ENCODE measurements at places on chromosomes 5 and 9.

DNA sequence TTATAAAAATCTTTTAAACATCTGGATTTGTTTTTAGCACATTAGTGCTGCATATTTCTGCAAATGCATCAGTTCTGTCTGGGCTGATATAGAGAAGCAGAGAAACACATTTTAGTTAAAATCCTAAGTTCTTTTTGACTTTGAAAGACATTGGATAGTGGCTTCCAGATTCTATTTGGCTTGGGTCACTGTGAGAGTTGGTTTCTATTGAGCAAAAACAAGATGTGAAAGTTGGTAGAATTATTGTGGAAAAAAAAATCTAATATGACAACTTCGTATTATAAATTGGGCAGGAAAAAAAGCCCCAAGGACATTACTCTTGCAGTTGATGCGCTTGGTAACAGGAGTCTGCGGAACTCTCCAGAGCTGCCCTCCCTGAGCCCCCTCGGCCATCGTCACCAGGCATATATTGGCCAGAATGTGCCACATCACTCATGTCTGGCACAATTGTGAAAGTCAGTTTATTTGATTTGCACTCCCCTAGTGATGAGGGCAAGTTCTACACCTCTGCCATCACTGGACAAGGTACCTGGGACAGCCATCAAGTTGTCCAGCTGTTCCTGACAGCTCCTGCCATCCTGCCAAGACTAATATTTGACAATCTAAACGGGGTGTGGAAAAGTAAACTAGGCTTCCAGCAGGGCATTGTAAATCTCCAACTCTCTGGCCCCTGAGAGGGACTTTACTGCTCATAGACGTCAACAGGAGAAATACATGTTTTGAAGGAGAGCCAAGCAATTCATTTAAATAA is 334.5 kb downstream of the TENT4A start:
- no peak for DNase-seq

DNA sequence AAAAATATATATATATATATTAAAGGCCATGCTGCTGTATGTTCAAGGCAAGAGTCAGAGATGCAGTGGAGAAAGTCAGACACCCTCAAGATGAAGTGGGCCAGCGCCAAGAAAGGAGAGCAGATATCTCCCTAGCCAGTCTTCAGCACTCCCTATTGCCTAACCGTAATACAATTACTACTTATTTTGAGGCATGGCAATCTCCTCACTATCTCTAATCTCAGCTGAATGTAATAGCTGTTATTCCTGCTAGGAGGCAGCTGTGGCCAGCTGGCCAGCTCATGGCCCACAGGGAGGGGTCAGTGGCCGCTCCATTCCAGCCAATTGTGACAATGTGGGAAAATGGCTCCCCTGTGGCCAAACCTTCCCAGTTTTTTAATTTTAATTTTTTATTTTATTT is 87.5 kb upstream of the FBXW11 start:
- DNase-seq, result no peak

- DNase-seq, result no peak
Measured at GRCh38 chr5:41822036-41822435, 48.2 kb downstream of the OXCT1 start.

GRCh38 chr5:171938358-171938757 is 68.1 kb downstream of the FBXW11 start:
- DNase-seq, result no peak

GRCh38 chr5:90356622-90357021 is 52.9 kb downstream of the CETN3 start:
- DNase-seq, result no peak

DNA sequence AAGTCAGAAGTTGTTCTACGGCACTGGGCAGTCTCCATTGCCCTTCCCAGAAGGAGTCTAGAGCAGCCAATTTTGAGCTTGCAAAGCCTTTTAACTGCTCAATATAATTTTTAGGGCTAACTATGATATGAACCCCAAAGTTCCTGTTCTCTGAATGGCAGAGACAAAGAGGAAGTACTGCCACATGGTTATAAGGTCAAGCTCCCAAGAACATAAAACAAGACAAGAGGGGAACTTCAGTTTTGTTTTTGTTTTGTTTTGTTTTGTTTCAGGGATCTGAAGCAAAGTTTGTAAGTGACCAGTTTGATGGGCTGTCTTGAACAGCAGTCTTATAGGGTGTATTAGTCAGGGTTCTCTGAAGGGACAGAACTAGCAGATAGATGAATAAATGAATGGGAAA is 11.9 kb upstream of the SMC2 start:
- no peak for DNase-seq

DNA sequence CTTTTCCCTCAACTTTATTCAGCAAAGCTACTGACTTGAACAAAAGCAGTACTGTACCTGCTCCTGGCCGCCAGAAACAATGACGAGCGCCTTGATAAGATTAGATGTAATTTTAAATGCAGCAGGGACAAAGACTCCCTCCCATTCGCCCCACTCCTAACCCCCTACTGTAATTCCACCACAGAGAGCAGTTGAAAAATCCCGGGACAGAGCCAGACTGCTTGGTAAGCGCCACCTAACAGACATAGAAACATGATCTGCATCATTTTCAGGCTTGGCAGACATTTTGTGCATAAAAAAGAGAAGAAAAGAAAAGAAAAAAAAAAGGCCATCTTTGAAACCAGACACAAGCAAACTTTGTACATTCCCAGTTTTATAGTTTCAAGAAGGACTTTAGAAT is 81.9 kb downstream of the ISL1 start:
- DNase-seq, result no peak

DNA sequence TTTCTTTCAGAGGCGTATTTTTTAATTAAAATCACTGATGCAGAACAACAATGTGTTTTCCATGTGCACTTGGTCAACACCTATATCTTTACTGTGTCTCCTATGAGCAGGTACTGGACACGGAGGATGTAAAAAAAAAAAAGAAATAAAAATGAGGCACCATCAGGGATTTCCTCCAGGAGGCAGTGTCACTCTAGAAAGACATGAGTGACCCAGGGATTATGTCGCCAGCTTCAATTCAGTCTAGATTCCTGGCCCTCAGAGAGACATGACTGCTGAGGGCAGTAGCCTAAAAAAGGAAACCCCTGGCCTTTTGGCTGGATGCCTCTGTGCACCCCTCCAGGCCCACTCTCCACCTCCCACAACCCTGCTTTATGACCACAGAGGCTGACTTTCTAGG is 18.3 kb upstream of the IL33 start:
- DNase-seq, result no peak

- no peak for DNase-seq
Measured at GRCh38 chr9:121292801-121293241, 24.9 kb downstream of the GSN start.

DNA sequence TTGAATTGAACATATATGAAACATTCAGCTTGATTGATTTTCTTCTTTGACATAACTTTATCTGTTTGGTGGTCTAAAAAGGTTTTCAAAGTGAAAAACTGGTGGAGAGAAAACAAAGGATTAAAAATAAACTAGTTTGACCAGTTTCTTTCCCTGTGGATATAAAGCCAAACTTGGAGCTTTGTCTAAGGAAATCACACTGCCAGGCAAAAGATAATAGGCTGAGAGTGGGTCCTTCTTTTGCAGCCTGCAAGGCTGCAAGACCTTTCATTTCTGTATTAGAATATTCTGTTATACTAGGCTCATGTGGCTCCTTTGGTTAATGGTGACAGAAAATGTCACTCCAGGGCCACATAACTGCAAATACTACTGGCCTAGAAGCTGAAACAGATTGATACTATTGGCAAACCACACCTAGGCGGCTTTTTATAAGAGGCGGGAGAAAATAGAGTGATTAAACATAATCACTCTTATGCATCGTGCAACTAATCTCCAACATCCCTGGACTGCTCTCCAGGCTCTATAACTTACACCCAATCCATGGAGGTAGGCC is 129.1 kb upstream of the ZNF462 start:
- no peak for DNase-seq

DNA sequence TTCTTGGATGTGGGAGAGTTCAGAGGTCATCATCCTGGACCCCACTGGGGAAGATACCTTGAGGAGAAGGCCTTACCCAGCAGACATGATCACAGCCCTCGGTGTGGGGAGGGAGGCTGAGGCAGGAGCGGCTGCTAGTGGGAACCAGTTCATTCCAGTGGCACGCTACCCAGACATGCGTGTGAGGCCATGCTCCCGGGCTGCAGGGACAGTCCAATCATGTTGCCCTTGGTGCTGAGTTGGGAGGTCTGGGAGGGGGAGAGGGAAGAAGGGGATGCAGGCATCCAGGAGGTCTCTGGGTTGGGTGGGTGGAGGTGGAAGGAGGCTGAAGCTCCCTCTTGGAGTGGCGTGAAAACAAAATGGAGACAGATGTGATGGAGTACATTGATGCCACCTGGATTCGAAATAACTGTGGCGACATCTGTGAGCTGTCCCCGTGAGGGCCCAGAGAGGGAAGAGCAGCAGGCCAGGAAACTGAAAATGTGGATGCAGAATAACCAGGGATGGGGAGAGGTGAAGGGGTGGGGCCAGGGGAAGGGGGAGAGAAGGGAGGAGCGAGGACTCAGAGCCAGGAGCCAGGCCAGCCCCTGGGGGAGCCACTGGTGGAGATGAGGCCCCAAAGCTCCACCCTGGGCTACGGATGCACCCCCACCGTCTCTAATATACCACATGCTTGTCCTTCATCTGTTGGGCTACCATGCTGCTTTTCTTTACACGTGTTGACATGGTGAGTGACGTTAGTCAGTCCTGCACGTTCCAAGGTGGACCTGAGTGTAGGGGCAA is 16.2 kb downstream of the NDUFS6 start:
- no peak for DNase-seq

- DNase-seq, result no peak
Measured at GRCh38 chr5:60821488-60822284, 22.4 kb downstream of the ELOVL7 start.

DNA sequence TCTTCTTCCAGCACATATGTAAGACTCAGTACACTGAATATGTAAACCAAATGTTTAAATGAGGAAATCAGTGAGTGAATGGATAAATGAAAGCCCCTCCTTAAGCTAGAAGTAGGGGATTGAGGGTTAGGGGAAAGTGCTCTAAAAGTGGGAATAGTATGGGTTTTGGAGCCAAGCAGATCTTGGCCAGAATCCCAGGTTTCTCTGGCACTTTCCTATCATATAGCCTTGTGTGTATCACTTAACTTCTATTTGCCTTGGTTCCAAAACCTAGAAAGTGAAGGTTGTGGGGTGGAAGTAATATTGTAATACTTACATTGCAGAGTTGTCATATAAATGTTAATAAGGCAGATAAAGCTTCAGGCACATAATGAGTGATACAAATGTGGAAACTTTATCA is 45.0 kb upstream of the SV2C start:
- no peak for DNase-seq

DNA sequence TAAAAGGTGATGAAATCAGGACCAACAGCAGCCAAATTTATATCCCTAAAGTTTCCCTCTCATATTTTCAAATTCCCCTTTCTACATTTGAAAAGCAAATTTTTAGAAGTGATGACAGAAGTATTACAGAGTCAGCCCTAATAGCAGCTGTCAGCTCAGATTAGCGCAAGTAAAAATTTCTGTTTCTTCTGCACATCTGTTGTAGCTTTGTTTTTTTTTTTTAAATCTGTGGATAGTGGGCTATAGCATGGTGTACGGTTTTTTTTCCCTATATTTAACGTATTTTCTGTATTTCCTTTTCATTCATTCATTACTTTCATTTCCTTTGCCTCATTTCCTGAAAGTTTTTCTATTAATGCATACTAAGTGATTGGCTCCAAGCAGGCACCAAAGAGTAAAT is 99.1 kb downstream of the MACIR start:
- no peak for DNase-seq

GRCh38 chr5:85841653-85842052 is 776.1 kb upstream of the COX7C start:
- DNase-seq, result no peak

DNA sequence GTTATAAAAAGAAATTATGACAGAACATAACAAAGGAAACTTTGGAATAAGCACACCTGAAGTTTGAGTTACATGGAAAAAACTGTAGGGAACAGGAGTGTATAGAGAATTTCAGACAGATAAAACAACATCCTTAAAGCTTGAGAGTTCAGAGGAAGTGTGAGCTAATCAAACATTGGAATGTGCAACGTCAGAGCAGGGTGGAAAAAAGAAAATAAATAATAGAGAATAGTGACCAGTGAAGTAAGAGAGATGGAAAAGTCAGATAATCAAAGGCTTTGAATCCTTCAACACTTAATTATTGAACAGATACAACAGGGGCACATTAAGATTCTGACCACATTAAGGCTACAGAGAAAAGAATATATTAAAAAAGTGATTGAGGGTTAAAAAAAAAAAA is 128.5 kb upstream of the CDH10 start:
- DNase-seq, result no peak

DNA sequence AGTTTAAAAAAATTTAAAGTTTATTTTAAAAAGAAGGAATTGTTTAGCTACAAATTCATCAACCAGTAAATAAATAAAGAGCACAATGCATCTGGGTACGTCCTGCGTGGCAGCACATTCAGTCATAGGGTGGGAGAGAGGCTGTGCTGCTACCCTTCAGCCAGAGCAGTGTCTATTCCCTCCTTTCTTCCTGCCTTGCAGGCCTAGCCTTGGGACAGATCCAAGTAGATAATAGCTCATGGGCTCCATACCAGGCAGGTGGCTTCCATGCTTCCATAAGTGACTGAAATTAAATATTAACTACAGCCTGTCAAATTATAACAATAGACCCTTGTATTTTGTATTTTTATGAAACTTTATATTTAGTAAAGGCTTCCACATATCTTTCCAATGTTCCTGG is 408.3 kb upstream of the RGMB start:
- DNase-seq, result no peak

- no peak for DNase-seq
Measured at GRCh38 chr5:169745441-169746146, 108.5 kb downstream of the DOCK2 start.

DNA sequence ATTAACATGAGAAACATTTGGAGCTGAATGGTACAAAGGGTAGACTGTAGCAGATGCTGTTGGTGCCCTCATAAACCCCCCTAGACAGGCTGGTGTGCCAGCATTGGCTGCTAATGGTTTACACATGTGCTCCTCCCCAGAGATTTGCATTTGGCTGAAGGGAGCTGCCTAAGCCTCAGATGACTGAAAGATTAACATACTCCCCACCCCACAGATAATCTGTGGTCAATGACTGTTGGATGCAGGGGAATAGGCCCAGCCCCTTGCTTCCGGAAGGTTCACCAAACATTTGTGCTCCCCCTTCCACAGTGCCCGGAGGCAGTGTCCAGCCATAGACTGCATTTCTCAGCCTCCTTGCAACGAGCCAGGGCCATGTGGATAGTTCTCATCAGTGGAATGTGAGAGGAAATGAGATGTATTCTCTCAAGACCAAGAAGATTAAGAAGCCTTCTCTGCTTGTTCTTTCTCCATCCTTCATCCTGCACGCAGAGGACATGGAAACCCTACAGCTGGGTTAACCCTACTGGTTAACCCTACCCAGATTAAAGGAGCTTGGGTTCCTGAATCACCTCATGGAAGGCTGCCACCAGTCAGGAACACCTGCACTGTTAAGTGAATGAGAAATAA is 79.6 kb downstream of the PHAX start:
- DNase-seq, result no peak

DNA sequence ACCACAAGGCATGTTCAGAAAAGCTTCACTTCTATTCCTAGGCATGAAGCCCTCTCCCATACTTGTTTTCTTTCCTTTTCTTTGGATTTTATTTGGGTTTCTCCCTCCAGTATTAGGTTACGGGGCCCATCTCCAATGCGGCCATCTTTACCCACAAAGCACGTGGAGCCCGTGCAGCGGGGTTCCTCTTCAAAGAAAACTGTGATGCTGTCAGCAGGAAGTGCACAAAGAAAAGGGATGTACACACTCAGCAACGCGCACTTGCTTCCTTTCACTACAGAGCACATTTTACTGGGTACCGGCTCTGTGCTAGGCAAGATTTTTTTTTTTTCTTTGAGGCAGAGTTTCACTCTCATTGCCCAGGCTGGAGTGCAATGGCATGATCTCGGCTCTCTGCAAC is 106.6 kb downstream of the COL23A1 start:
- DNase-seq, result peak; percentile 54

GRCh38 chr5:135875567-135875966 is 20.1 kb downstream of the IL9 start:
- no peak for DNase-seq
